Stimulated activated CD8-positive, alpha-beta memory T cell treated with anti-CD3 and anti-CD28 coated beads, Interleukin-4, amount 100 ng/mL, for 1 hour (primary cell): ENCODE measurements at places on chromosomes 2 and 18.

DNA sequence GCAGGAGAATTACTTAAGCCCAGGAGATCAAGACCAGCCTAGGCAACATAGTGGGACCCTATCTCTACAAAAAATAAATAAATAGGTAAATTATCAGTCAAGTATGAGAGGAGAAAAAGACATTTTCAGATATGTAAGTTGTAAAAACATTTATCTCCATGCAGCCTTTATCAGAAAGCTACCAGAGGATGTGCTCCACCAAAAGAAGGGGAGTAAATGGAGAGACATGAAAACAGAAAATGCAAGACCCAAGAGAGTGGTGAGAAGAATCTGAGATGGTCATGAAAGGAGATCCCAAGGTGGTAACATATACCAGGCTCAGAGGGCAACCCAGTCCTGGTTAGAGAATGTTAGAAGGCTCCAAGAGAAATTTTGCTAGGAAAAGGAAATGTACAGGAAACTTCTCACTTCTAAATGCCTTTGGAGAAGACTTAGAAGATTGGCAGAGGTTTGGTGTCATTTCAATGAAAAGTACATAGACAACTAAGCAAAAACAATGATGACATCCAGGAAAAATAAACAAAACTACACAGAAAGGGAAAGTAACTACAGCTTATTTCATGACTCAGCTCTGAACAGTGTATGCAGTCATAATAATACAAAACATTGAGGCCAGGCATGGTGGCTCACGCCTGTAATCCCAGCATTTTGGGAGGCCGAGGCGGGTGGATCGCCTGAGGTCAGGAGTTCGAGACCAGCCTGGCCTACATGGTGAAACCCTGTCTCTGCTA is 19.5 kb downstream of the CIB4 start:
- no peak for DNase-seq

- DNase-seq = no peak
Observed at GRCh38 chr2:41413813-41414485, 633.9 kb upstream of the PKDCC start.

DNA sequence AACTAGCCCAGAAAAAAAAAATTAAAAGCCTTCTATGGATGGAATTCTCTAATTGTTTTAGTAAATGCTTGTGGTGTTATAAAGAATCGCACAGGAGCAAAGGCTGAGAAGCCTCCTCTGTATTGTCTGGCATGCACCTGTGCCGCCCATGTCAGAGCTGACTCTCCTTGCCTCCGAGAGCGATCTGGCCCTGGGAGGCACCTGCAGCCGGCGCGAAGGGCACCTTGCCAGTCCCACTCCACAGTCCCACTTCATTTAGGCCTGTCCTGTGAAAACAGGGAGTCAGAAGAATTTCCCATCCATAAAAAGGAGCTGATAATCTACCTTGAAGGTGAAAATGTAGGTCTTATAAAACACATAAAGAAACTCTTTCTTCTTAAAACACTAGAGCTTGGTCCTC is 170.9 kb upstream of the PXDN start:
- no peak for DNase-seq

- no peak for DNase-seq
Observed at GRCh38 chr2:96848264-96848663, 4.4 kb upstream of the ANKRD23 start.

- no peak for DNase-seq
Observed at GRCh38 chr2:204514439-204514838, 30.8 kb upstream of the PARD3B start.

- DNase-seq = no peak
Observed at GRCh38 chr2:127217470-127218325, 2.4 kb downstream of the CYP27C1 start.

GRCh38 chr2:71849607-71850305 is 297.9 kb downstream of the CYP26B1 start:
- no peak for DNase-seq

GRCh38 chr2:171405546-171405945 is 28.2 kb downstream of the METTL8 start:
- no peak for DNase-seq

- no peak for DNase-seq
Observed at GRCh38 chr2:200408428-200409316, 101.2 kb downstream of the KCTD18 start.

DNA sequence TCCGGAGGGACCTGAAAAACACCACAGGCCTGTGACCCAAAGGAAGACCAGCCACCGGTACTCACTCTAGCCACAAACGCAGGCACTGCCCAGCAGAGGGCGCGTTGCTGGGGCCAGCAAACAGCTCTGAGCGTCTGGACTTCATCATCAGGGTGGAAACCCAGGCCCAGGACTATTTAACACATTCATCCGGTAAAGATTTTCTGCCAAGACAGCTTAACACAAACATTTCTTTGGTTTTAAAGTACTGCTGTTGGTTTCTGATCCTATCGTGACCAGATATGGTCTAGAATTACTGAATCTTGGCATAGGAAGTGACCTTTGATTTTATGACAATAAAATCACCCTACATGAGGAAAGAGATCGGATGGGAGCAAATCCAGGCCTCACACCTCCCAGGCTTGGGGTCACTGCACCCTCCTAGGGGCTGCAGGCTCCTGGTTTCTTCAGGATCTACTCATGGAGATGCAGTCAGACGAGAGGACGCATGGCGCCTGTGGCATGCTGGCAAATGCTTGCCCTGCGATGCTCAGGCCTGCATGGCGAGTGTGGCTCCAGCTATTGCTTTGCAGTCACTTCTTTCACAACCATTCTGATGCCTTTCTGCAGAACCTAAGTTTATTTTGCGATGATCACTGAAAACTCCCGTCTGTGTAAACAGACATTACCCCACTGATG is 130.4 kb downstream of the COL4A4 start:
- DNase-seq = no peak

DNA sequence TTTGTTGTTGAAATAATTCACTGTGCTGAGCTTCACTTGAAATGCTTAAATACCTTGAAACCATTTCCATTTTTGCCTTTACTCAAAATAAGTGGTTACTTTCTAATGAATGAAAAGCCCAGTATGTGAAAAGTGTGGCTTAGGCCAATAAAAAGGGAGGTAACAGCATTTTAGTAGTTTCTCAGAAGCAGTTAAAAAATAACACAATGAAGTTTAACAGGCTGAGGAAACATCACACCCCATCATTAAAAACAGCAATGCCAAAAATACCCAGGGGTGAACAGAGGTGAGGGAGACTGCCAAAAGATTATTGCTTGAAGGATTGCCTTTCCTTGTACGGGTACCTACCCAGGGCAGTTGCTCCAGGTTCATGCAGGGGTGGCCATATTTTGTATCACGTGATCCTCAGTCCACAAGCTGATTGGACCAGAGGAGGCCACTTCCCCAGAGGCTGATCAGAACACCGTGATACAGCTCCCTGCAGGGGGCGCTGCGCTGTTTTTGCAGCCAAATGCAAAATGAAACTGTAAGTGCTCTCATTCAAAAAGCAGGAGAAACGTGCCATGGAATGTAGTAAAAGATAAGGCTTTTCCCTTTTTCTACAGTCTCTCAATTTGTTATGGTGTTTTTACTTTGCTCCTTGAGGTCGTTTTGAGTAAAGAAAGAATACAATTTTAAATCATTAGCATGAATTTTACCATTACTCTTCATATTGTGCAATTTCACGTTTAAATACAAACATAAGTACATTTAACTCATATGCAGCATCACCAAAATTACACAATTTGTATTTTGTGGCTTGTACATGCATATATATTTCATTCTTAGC is 70.2 kb upstream of the SH3BP4 start:
- no peak for DNase-seq

- no peak for DNase-seq
Observed at GRCh38 chr2:28374331-28374730, 18.3 kb upstream of the FOSL2 start.
